ENCODE measurements at places on chromosomes 11 and 22.

GRCh38 chr11:93389737-93390136 is 59.2 kb downstream of the DEUP1 start:
- DNase-seq, result no peak

- DNase-seq, result no peak
These were observed 35.7 kb upstream of the KLHL35 start for GRCh38 chr11:75468534-75469340.

GRCh38 chr11:41609511-41609910 is 150.1 kb upstream of the LRRC4C start:
- no peak for DNase-seq

DNA sequence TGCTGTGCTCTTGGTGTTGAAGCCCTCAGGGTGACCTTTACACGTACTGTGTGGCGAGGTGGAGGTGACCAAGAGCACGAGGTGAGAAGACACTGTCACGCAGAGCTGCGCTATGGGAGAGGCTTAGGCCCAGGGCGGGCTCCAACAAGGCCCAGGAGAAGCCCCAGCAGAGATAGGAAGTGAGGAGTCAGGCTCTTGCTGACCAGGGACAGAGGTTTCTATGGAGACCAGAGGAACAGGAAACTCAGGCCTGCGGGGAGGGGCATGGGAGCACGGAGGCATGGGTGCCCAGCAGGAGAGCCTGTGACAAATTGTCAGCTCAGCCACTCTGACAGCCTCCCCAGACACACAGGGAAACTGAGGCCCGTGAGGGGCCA is 15.8 kb downstream of the DGKZ start:
- DNase-seq, result no peak

DNA sequence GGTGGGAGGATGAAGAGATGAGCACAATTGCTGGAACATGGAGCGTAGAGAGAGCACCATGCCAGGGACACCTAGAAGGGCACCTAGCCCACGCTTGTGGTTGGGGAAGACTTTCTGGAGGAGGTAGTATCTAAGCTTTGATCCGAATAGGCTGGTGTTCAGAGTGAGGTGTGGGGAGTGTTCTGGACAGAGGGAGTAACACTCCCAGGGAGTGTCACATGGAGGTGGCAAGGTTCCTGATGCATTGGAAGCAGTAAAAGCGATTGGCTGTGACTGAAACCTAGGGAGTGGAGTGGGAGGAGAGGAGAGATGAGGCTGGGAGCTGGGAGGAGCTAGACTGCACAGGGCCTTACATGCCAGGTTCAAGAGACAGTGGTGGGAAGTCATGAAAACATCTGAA is 188.0 kb upstream of the NCAM1 start:
- no peak for DNase-seq

- no peak for DNase-seq
These were observed 77.8 kb downstream of the BUD13 start for GRCh38 chr11:116694815-116695590.

- DNase-seq, result no peak
These were observed 47.8 kb downstream of the BTBD10 start for GRCh38 chr11:13415201-13415600.

GRCh38 chr11:84136926-84137325 is 850.8 kb upstream of the CCDC90B start:
- no peak for DNase-seq

GRCh38 chr11:61886643-61887042 is 4.7 kb downstream of the FADS3 start:
- no peak for DNase-seq

- no peak for DNase-seq
These were observed 365.0 kb upstream of the CHORDC1 start for GRCh38 chr11:90587896-90588295.

DNA sequence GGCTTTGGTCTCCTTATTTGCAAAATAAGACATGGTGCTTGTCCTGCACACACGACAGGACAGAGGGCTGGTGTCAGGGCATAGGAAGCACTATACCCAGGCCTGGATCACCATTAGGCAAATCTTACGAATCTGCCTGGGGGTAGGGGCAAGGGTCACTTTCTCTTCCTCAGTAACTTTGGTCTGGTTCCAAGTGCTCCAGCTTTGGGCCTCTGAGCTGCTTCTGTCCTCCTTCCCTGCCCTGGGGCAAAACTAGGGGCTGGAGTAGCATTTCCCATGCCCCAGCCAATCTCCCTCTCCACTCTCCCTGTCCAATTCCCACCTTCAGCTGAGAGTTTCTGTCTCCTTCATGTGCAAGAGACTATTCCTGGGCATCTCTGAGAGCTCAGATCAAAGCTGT is 123.7 kb upstream of the NECTIN1 start:
- no peak for DNase-seq

GRCh38 chr11:44094260-44094868 is 1.1 kb upstream of the EXT2 start:
- DNase-seq, result peak; percentile 82

GRCh38 chr11:118074785-118075184 is 2.1 kb upstream of the TMPRSS4 start:
- DNase-seq, result no peak

GRCh38 chr11:76609736-76610370 is 60.7 kb downstream of the LRRC32 start:
- no peak for DNase-seq

GRCh38 chr11:70498976-70499801 is 100.9 kb downstream of the CTTN start:
- DNase-seq, result no peak

DNA sequence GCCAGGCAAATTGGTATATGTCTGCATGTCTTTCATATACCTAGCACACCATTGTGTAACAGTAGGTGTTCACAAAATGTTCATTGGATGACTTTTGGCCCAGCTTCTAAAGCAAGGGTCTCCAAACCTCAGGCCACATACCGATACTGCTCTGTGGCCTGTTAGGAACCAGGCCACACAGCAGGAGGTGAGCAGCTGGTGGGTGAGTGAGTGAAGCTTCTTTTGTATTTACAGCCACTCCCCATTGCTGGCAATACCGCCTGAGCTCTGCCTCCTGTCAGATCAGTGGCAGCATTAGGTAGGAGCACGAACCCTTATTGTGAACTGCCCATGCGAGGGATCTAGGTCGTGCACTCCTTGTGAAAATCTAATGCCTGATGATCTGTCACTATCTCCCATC is 836.6 kb downstream of the NTM start:
- no peak for DNase-seq

DNA sequence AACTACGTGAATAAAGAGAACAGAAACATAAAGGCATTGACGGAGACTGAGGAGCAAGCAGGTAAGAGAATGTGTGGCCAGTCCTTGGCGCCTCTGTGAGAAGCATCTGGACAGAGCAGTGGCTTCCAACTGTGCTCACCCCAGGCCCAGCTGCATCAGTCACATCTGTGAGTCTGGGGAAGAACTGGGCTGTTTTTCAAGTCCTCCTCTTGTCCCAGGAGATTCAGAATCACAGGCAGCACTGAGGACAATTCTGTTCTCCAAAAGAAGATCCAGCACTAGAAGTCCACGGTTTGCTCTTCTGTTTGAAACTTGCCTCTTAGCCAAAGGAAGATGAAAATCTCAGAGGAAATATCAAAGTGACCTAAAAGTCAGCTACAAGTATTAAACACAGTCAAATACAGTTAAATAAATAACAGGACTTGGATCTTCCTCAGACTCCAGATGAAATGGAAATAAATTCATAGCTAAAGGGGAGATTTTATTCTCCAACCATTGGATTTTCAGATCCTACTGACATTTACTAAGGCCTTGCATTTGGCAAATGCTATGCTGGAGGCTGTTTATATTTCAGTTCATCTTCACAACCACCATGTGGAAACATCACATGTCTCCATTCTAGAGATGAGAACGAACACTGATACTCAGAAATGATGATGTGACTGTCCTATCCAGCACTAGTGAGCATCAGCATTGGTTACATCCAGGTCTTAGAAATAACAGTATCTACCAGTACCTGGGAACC is 14.1 kb downstream of the FAM181B start:
- DNase-seq, result no peak

- DNase-seq, result no peak
These were observed 11.6 kb upstream of the SERPIND1 start for GRCh38 chr22:20762233-20762796.

GRCh38 chr22:27314276-27314807 is 487.2 kb downstream of the MN1 start:
- no peak for DNase-seq

DNA sequence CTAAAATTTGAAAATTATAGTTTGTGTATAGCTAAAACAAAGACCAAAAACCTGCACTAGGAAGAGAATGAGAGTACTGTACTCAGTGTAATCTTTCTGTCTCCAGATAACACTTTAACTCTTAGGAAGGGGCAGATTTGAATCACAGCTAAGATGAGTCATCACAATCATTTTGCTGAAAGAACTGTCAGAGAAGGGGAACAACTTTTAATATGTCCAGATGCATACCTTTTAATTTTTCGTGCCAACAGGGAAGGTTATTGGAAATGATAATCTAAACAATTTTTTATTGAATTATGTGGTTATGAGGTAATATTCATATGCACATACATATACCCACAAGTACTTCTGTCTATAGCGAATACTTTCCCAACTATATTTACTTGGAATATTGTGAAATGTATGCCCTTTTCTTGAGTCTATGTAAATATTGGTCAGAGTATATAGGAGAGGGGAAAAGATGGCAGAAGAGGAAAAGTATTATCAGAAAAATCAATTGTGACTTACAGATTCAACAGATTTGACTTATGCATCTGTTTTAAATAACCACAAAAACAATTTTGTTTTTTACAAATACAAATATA is 51.1 kb upstream of the MUC15 start:
- DNase-seq, result no peak

DNA sequence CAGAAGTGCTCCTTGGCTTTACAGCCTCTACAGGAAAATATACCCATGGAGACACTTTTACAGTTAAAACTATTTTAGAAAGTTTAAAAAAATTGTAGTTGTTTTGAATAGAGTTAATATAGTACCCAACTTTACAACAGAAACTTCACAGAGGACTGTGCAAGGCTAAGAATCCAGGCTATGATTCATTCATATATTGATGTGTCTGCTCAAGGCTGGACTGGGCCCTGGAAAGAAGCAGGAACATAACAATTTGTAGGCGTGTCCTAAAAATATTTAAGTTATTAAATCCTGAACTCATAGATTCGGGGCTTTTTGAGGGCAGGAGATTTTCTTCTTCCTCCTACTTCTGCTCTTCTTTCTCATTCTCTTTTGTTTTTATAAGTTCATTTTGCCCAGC is 291.5 kb upstream of the CCDC179 start:
- no peak for DNase-seq

GRCh38 chr11:106794058-106794457 is 224.2 kb downstream of the GUCY1A2 start:
- no peak for DNase-seq

- no peak for DNase-seq
These were observed 648 bp upstream of the H19 start for GRCh38 chr11:1998290-1998689.

- DNase-seq, result no peak
These were observed 215.6 kb downstream of the DDX10 start for GRCh38 chr11:108880510-108880909.

DNA sequence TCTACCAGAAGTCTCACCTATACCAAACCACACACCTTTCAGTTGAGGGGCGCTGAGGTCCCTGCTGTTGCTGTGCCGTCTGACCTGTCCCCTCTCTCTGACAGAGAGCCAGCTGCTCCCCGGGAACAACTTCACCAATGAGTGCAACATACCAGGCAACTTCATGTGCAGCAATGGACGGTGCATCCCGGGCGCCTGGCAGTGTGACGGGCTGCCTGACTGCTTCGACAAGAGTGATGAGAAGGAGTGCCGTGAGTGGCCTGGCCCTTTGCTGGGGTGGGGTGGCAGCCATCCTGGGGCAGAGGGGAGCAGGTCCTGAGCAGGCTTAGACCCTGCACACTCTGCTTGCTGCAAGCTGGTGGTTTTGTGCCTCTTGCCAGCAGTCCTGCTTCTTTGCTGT is 92.1 kb downstream of the LDLRAD3 start:
- no peak for DNase-seq

DNA sequence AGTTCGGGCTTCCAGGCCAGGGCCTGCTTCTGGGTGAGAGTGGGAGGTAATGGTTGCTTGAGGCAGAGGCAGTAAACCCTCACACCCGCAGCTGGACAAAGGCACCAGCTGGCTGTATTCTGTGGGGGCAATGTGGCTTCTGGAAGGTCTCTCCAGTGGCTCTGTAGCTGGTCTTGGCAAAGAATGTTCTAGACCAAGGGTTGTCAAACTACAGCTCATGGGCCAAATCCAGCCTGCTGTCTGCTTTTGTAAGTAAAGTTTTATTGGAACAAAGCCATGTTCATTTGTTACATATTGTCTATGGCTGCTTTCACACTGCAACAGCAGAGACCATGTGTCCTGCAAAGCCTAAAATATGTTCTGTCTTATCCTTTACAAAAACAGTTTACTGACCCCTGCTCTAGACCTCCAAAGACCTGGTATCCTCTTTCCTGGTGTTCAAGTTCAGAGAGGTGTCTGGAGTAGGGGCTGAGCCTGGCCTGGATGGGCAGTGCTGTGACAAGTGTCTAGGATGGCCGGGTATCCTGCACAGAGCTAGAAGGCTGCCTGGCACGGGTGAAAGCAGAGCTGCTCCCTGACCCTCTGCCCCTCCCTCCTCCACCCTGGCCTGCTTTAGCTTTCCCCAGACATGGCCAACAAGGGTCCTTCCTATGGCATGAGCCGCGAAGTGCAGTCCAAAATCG is 3.4 kb downstream of the TAGLN start:
- no peak for DNase-seq
